ENCODE measurements at places on chromosomes 16 and 17.
A peak's percentile ranks its signal among the peaks of the same experiment; 100 is the strongest.

DNA sequence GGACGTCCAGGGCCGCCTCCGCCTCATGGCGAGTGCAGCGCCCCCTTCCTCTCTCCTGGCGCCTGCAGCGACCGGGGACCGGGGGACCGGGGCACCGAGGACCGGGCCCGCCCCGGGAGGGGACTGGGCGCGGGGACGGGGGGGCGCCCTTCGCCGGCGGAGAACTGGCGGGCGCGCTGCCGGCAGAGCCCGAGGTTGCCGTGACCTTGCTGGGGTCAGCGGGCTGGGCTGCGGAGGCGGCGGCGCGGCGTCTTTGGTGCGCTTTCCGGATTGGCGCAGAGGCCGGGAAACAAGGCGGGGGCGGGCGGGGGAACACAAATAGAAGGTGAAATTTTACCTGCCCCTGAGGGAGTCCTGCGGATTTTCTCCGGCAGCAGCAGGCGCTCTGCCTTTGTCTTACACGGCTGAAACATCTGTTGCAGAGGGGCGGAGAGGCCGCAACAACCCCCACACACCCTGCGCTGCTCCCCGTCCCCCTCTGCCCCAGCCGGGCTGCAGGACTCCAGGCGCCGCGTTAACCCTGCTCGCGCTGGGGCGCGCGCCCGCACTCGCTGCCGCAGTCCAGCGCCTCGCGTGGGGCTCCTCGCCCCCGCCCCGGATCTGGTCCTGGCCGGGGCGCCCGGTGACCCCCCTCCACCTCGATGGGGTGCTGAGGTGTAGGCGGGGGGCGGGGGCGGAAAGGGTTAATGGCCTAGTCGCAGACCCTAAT is 53.5 kb downstream of the SREBF1 start:
- peak; percentile 78 for DNase-seq

- no peak for DNase-seq
These were observed 68.5 kb downstream of the YPEL2 start for GRCh38 chr17:59399914-59400313.

GRCh38 chr17:8924595-8924994 is 40.9 kb downstream of the PIK3R5 start:
- no peak for DNase-seq

GRCh38 chr17:75412455-75413317 is 7.2 kb upstream of the GRB2 start:
- peak; percentile 31 for DNase-seq

- no peak for DNase-seq
These were observed 141.5 kb upstream of the MED13 start for GRCh38 chr17:62206550-62206949.

GRCh38 chr16:15457958-15458357 is 23.6 kb downstream of the BMERB1 start:
- DNase-seq, result no peak

DNA sequence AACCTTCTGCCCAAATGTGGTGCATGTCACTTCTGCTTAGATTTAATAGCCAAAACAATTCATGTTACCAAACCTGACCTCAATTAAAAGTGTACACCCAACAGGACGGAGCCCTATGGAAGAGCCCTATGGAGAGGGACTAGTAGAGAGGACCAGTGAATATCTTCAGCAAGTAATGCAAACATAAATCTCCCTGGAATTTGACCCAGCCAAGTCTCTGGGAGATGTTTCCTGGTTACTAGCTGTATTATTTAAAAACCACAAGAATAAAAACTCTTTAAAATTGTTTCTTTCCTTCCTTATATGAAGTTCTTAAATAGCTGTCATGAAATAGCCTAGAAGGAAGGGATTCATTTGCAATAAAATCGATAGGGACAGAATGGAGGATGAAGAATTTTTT is 255.8 kb downstream of the CDH11 start:
- no peak for DNase-seq

DNA sequence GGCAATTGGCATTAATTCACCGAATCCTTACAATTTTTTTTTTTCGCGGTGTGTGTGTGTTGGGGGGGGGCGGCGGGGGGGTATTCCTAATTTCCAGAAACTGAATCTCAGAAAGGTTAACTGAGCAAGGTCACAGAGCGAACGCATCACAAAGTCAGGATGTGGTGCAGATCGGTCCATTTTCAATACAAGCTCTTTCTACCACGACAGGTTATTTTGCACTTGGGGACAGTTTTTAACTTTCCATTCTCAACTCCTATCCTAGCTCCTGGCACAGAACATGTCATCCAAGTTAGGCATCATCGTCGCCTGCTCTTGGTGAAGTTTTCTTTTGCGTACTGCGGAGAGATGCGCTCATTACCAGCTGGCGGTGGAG is 15.4 kb upstream of the ERN1 start:
- DNase-seq, result no peak

GRCh38 chr17:47162013-47162622 is 27.0 kb downstream of the CDC27 start:
- DNase-seq, result no peak

GRCh38 chr17:4136373-4136772 is 6.5 kb downstream of the ZZEF1 start:
- no peak for DNase-seq

DNA sequence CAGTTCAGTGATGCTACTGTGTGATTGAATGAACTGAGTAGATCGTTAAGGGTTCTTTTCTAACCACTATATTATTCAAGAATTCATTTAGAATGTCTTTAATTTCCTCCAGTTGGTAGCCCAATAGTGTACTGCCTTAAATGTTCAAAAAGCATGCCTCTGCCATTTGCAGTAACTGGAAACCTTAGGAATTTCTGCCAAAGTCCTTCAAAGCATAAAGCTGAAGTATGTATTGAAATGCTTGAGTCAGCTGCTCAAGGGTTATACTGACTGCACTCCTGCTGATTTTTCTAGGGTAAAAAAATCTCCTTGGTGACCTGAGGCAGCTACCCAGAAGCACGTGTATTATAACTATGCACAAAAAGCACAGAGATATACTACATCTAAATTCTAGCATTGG is 56.5 kb downstream of the SNTB2 start:
- DNase-seq, result no peak

DNA sequence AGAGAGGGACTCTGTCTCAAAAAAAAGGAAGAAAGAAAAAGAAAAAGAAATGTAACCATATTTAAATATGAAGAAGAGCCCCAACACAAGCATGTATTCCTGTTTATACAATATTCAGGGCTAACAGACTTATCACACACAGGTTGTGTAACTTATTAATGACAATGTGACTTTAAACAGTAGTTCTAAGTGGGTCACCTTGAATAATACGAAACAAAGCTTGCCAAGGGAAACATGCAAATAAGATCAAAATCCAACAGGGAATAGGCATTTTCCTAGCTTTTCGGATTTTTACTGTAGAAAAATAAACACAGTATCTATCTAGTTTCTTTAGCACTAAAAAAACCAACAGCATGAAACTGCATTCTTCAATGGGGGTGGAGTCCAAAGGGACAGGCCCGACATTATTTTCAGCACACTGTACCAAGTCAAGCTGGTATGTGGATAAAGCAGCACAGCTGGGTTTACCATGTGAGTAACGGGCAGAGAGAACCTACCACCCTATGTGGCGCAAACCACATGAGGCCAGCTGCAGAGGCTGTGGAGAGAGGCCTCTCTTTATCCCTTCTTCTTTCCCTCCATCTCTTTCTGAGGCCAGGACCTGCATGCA is 45.3 kb downstream of the TOM1L2 start:
- DNase-seq, result no peak

- peak; percentile 45 for DNase-seq
These were observed 13.8 kb downstream of the PKD1 start for GRCh38 chr16:2121853-2122252.

- no peak for DNase-seq
These were observed 58.9 kb downstream of the NDEL1 start for GRCh38 chr17:8494506-8495111.

GRCh38 chr17:3792481-3792880 is 8.5 kb downstream of the ITGAE start:
- peak; percentile 42 for DNase-seq

GRCh38 chr17:55692276-55692675 is 30.4 kb downstream of the TMEM100 start:
- DNase-seq, result no peak

- DNase-seq, result no peak
These were observed 9.0 kb downstream of the GALK1 start for GRCh38 chr17:75755990-75756389.

GRCh38 chr16:86085161-86085611 is 186.2 kb downstream of the IRF8 start:
- DNase-seq, result no peak

GRCh38 chr16:11049396-11050059 is 105.2 kb downstream of the CLEC16A start:
- DNase-seq, result no peak

GRCh38 chr16:66150698-66151482 is 215.6 kb upstream of the CDH5 start:
- DNase-seq, result no peak

DNA sequence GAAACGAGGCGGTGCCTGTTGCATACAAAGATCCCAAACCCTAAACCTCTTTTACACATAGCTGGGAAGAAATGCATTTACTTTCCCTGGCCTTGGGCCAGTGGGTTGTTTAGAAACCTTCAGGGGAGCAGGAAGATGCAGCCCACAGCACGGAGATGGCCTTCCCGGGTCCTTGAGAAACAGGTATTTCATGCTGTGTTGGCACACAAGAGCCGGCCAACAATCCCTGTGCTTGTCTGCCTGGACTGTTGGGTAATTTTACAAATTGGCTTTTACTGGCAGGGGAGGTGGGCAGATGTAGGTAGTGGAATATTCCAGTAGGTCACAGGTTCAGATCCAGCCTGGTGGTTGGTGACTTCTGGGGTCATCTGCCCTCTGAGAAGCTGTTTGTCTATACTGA is 148.0 kb downstream of the FOXL1 start:
- DNase-seq, result no peak

- DNase-seq, result no peak
These were observed 614.6 kb downstream of the MAF start for GRCh38 chr16:78985716-78986605.

DNA sequence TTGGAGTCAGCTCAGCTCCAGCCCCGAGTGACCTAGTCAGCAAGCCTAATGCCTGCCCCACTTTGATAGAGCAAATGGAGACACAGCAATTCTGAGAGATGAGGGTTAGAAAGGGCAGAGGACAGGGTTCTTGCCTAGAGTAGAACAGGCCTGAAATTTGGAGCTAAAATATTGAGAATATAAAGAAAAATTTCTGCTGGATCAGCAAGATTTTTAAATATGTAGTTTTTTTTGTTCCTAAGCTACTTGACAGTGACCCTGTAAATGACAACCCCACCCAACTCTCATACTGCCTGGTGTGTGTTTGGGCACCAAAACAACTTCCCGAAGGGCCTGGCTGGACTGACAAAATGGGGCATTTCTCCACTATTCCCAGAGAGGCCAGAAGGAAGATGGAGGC is 26.7 kb downstream of the CYB561 start:
- no peak for DNase-seq

GRCh38 chr16:11111856-11112634 is 144.0 kb downstream of the SOCS1 start:
- no peak for DNase-seq

DNA sequence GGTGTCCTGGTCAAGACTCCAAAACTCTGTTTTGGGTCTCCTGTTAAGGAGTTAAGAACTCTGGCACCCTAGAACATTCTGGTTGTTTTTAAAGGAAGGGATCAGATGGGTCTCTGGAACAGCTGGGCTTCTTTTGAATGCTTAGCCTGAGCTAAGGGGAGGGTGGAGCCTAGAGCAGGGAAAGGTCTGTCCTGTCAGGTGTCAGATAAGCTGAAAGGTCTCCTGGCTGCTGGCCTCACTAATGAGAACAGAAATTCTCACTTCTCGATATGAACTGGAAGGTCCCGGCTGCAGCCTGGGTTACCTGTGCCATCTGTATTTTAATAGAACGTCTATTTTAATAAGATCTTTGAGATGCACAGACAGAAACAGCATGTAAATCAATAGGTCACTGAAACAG is 69.0 kb downstream of the RAP1GAP2 start:
- DNase-seq, result no peak

DNA sequence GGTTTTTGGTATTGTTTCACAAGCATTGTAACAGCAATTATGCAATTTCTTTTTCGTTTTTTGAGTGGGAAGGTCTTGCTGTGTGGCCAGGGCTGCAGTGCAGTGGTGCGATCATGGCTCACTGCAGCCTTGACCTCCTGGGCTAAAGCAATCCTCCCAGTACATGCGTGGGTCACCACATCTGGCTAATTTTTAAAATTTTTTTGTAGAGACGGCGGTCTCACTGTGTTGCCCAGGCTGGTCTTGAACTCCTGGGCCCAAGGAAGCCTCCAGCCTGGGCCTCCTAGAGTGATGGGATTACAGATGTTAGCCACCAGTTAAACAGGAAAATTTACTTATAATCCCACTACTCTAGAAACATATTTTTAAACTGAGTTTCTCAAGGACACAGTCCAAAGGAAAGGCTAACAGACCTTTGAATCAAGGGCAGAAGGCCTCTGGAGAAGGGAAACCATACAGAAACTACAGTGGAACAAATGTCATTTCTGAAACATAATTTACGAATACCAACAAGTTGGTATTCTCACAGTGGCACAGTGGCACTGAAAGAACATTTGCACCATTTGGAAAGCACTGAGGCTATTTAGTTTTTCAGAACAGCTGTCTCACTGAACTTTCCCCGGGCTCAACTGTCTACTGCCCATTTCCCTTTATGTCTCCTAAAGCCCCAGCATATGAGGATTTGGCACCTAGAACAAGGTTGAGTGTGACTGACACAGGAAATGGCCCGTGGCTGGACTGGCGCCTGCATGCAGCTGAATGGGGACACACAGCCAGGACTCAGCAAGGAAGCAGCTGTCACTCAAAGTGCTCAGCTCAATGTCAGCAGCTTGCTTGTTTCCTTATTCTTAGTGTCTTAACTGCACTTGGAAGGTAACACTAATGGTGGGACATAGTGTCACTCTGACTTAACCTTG is 2.8 kb upstream of the PRKAR1A start:
- DNase-seq, result no peak

- DNase-seq, result no peak
These were observed 29.4 kb downstream of the LGALS9 start for GRCh38 chr17:27660436-27660835.

DNA sequence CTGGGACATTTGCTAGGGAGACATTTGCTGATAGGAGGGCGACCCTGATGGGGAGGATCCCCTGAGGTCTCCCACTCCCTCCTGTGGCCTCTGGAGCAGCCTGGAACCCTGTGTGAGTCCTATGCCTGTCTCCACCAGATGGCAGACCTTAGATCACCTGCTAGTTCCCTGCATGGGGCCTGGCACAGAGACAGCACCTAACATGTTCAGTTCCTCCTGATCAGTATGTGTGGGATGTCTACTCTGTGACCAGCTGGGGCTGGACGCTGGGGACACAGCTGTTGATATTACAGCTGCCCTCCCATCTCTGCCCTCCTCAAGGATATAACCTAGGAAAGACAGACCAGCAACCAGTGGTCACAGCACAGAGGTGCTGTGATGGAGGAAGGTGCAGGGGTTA is 1.1 kb upstream of the ADCY7 start:
- no peak for DNase-seq

- DNase-seq, result no peak
These were observed 9.3 kb upstream of the KRT17 start for GRCh38 chr17:41633556-41634199.

GRCh38 chr17:9538626-9539025 is 37.0 kb downstream of the STX8 start:
- no peak for DNase-seq

Data from substantia nigra (tissue), 51 donors.